ENCODE measurements at places on chromosomes 13 and 19. TPM values are rescaled to one million over a fixed set of nuclear protein-coding genes. Genes with fewer than 3 reads are reported as not detected.
A peak's percentile ranks its signal among the peaks of the same experiment; 100 is the strongest.

ZNF570 gene
- 6.1 TPM for total RNA-seq

ZNF529 gene
- total RNA-seq = 15.1 TPM

- no peaks in the 10 kb centered on the region for H3K27me3 ChIP-seq
- H3K4me1 ChIP-seq = peaks cover 35% of the 10 kb centered on the region
- DNase-seq = no peak
- H3K27ac ChIP-seq = no peak overlapping the region
- H3K36me3 ChIP-seq = peaks cover 29% of the 10 kb centered on the region
These were observed 22.9 kb downstream of the PPP5C start for GRCh38 chr19:46369817-46370216.

DNA sequence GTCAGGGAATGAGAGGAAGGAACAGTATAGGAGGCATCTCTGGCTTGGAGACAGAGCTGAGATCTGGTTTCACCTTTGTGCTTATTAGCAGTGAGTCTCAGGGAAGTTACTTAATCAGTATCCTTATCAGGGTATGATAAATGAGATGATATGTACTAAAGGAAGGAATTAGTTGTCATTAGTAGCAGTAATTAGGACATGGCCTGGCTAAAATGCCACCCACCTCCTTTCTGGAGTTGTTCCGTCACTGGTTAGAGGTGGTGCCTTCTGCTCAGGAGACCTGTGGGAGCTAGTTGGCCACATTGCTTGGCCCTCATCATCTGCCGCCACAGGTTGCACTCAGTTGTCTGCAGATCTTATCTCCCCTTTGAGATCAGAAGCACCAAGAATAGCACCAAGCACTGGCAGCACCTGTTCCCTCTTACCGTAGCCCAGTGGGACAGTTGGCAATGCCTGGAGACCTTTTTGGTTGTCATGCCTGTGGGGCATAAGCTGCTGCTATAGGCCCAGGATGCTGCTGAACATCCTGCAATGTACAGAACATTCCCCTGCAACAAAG is 4.7 kb downstream of the GPATCH1 start:
- H3K27ac ChIP-seq = no peak overlapping the region
- H3K36me3 ChIP-seq = peaks cover 16% of the 10 kb centered on the region
- no peak overlapping the region for H3K4me3 ChIP-seq

DNA sequence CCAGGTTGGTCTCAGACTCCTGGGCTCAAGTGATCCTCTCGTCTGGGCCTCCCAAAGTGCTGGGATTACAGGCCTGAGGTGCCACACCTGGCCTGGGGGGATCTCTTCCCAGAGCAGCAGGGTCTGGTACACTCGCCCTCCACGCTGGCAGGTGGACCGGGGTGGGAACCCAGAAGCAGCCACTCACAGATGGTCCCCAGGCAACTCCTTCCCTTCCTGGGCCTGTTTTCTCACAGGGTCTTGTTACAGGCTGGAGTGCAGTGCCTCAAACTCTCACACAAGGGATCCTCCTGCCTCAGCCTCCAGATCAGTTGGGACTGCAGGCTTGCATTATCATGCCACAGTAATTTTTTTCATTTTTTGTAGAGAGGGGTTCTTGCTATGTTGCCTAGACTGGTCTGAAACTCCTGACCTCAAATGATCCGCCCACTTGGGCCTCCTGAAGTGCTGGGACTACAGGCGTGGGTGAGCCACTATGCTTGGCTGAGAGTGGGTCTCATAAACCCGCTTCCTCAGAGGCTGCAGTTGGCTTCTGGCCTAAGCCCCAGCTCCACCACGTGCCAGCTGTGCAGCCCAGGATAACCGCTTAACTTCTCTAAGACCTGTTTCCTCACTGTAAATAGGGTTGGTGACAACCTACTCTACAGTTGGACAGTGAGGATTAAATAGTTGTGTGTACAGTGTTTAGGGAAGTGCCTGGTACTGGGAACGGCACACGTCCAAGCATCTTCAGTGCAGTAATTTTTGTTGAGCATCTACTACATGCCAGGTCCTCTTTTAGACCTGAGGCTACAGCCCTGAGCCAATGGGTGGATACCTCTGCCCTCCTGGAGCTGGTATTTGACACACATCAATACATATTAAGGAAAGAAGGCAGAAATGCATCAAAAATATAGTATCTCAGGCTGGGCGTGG is 871 bp upstream of the CCER2 start:
- peaks cover 7% of the 10 kb centered on the region for H3K36me3 ChIP-seq
- H3K4me3 ChIP-seq = no peak overlapping the region
- no peaks in the 10 kb centered on the region for H3K27me3 ChIP-seq
- peaks cover 15% of the 10 kb centered on the region for H3K4me1 ChIP-seq
- peak overlapping the region; percentile 61 for H3K27ac ChIP-seq

DNA sequence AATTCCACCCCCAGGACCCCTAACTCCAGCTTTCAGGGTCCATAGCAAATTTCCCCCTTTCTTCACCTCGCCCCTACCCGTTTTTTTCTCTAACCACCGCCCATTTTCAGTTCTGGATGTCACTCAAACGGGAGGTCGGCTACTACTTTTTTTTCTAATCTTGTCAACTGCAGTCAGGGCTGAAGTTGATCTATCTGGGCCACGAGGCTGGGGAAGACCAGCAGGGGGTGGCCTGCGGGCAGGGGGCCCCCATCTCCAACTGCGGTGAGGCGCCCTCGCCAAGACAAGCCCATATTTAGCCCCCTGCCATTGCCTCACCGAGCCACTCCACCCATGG is 748 bp downstream of the LHFPL6 start:
- no peak overlapping the region for H3K27ac ChIP-seq
- no peaks in the 10 kb centered on the region for H3K36me3 ChIP-seq

- no peak for DNase-seq
- peaks cover 9% of the 10 kb centered on the region for H3K4me1 ChIP-seq
- H3K27me3 ChIP-seq = no peaks in the 10 kb centered on the region
These were observed 122.5 kb downstream of the CDK8 start for GRCh38 chr13:26376430-26376829.

PTPRH gene
- not detected for total RNA-seq

ZNF534 gene
- not detected for total RNA-seq

PDS5B gene
- total RNA-seq = 62.5 TPM

CEACAM1 gene
- 22.5 TPM for total RNA-seq

DNA sequence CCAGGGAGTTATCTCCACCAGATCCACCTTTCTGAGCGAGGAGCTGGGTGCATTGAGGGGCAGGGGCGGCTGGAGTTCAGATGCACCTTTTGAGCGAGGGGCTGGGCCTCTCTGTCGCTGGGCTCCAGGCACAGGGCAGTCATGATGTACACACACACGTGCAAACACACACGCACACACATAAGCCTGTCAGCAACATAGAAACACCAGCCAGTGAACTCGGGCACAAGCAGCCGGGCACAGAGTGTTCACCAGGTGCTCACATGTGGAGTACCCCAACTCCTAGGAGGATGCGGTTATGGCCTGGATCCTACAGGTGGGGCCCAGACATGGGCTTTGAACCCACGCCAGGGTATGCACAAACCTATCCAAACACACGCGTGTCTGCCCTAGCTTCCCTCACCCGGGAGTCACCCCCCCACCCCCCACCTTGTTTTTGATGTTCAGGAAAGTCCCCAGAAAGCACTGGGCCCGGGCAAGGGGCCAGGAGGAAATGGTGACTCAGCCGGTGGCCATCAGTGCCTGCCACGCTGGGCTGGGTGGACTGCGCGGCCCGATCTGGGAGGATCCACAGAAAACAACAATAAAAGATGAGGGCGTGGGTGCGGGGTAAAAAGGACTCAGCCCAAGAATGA is 13.3 kb downstream of the ARRDC2 start:
- H3K4me3 ChIP-seq = peak overlapping the region; percentile 56
- peaks cover 4% of the 10 kb centered on the region for H3K36me3 ChIP-seq
- peak; percentile 47 for DNase-seq
- H3K27me3 ChIP-seq = no peaks in the 10 kb centered on the region

GRCh38 chr19:35346193-35347052 is 1.3 kb upstream of the FFAR1 start:
- peak overlapping the region; percentile 51 for H3K4me3 ChIP-seq
- H3K36me3 ChIP-seq = no peaks in the 10 kb centered on the region
- DNase-seq = peak; percentile 78
- peaks cover 12% of the 10 kb centered on the region for H3K27me3 ChIP-seq
- peak overlapping the region; percentile 50 for H3K27ac ChIP-seq

- H3K4me1 ChIP-seq = no peaks in the 10 kb centered on the region
- H3K36me3 ChIP-seq = no peaks in the 10 kb centered on the region
- H3K4me3 ChIP-seq = no peak overlapping the region
- no peak overlapping the region for H3K27ac ChIP-seq
These were observed 718.5 kb downstream of the UQCRFS1 start for GRCh38 chr19:28494461-28494860.

C13orf42 gene
- not detected for total RNA-seq

DNA sequence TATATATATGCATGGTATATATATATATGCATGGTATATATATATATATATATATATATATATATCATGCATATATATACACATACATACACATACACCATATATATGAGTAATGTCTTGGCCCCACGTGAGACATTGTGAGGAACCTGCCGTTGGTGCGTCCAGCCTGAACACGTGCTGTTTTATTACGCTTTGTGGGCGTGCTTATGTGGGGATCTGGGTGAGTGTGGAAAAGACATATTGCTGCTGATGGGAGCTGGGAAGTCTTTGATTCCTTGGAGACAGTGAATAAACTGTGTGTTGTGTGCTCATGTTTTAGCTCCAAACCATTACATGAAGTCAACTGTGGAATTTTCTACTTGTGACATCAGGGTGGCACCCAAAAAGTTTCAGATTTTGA is 28.9 kb downstream of the KCTD15 start:
- no peak for DNase-seq
- H3K27me3 ChIP-seq = peaks cover 14% of the 10 kb centered on the region
- no peak overlapping the region for H3K27ac ChIP-seq
- no peak overlapping the region for H3K4me3 ChIP-seq

SLITRK6 gene
- total RNA-seq = not detected

DNA sequence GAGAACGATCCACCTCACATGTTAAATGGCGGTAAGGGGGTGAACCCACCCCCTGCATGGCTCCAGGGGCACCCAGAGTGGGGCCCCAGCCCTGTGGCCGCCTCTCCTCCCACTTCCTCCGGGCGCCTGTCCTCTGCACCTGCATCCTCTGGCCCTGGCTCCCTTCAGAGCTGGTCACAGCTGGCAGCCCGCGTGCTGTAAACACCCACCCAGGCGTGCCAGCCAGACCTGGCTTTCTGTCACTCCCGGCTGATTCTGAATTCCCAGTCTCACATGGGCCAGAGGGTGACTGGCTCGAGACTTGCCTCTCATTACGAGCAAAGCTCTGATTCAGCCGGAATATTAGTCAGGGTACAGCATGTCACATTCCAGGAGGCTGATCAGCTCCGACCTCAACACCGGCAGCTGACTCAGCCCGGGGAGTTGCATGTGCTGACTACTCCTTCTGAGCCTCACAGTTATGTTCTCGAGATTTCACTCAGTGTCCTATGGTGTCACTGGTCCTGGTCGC is 75.1 kb downstream of the GNG7 start:
- DNase-seq = no peak
- peaks cover 11% of the 10 kb centered on the region for H3K36me3 ChIP-seq
- H3K27ac ChIP-seq = peak overlapping the region; percentile 36
- no peaks in the 10 kb centered on the region for H3K27me3 ChIP-seq

DNA sequence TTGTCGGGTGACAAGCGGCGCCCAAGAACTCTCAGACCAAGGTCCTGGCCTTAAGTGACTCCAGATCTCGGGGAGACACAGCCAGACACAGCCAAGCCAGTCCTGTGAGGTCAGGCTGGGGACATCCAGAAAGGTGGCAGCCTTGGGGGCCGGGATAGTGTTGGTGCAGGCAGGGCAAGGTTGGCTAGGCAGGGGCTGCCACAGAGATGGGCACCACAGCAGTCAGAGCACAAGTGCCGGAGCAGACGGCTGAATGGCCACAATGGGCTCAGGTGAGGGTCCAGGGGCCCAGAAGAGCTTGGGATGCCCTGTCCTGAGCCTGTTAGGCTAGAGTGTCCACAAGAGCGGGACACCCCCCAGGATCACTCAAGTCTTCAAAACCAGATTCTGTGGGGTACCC is 32.2 kb downstream of the MAU2 start:
- H3K4me3 ChIP-seq = no peak overlapping the region
- H3K36me3 ChIP-seq = peaks cover 33% of the 10 kb centered on the region
- H3K4me1 ChIP-seq = peaks cover 2% of the 10 kb centered on the region
- no peak overlapping the region for H3K27ac ChIP-seq
- no peaks in the 10 kb centered on the region for H3K27me3 ChIP-seq
- DNase-seq = no peak

TSHZ3 gene
- total RNA-seq = 0.82 TPM

ZNF221 gene
- 1.9 TPM for total RNA-seq

DNA sequence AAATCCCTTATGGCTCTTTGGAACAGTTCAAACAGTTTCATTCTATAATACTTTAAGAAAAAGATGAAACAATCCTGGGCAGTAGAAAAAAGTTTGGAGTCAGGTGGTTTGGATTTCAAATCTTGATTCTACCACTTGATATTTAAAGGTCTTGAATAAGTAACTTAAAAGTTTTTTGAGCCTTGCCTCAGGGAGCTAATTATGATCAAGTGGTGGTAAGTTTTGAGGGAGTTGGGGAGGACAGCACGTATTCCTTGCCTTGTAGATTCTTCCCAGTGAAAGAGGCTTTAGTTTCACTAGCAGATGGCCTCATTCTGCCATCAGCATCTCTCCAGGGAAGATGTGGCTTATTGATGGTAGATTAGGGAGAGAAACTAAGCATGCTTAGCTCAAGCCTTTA is 168.4 kb upstream of the CSNK1A1L start:
- H3K27ac ChIP-seq = no peak overlapping the region
- no peaks in the 10 kb centered on the region for H3K27me3 ChIP-seq
- H3K4me3 ChIP-seq = no peak overlapping the region
- H3K36me3 ChIP-seq = no peaks in the 10 kb centered on the region

SHANK1 gene
- total RNA-seq = not detected

DNA sequence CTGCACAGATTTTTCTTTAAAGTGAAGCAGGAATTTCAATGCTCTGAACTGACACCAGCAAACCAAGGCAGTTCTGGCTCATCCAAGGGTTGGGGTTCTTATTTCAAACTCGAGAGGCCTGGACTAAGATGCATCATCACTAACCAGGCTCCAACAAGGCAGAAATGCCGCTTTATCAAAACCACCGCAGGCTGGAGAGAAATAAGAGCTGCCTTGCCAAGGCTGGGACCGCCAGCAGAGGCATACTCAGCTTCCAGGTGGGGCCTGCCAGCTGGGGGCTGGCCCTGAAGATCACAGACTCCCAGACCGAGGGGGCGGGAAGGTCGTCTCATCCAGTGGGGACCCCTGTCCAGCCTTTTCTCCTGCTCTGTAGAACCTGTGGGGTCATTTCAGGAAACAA is 37.4 kb upstream of the GAS6 start:
- no peak overlapping the region for H3K27ac ChIP-seq
- peak; percentile 5 for DNase-seq
- H3K36me3 ChIP-seq = no peaks in the 10 kb centered on the region
- H3K4me3 ChIP-seq = no peak overlapping the region

- no peak overlapping the region for H3K4me3 ChIP-seq
- H3K36me3 ChIP-seq = no peaks in the 10 kb centered on the region
These were observed 318.3 kb downstream of the FOXO1 start for GRCh38 chr13:40348096-40348679.

KIR2DL4 gene
- total RNA-seq = not detected

NRTN gene
- total RNA-seq = not detected

TINCR gene
- total RNA-seq = 0.68 TPM

- no peak for DNase-seq
- peaks cover 18% of the 10 kb centered on the region for H3K27me3 ChIP-seq
- H3K36me3 ChIP-seq = no peaks in the 10 kb centered on the region
- no peak overlapping the region for H3K27ac ChIP-seq
- H3K4me3 ChIP-seq = no peak overlapping the region
- H3K4me1 ChIP-seq = peaks cover 27% of the 10 kb centered on the region
These were observed 21.7 kb downstream of the KCTD15 start for GRCh38 chr19:33818411-33818810.
